ENCODE measurements at places on chromosomes 6 and 20. TPM values are rescaled to one million over a fixed set of nuclear protein-coding genes. Genes with fewer than 3 reads are reported as not detected.

- no peak for DNase-seq
These were observed 81.9 kb downstream of the PLCB1 start for GRCh38 chr20:8213831-8214587.

WFDC5 gene
- not detected for polyA plus RNA-seq

GRCh38 chr6:97085772-97086171 lies 161.2 kb downstream of the KLHL32 start:
- no peak for DNase-seq

DNA sequence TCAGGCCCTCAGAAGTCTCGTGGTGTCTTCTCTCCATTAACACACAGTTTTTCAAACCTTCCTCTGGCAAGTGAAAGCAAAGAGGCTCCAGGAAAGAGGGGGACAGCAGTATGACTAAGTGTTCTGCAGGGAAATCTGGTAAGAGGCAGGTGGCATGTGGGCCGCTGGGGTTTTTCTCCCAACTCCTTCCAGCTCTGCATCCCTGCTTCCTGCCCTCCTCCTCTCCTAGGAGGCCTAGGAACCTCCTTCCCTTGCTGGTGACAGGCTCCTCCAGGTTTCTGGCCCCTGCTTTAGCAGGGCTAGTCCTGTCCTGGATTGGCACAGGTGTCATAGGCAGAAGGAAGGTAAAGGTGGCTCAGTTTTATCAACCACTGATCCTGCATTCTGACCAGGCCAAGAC lies 7.6 kb upstream of the ITCH start:
- no peak for DNase-seq

- DNase-seq = no peak
These were observed 42.9 kb downstream of the ID4 start for GRCh38 chr6:19880066-19880465.

All from renal pelvis (tissue), 12 donors.